ENCODE measurements at places on chromosomes 12 and 14. TPM values are rescaled to one million over a fixed set of nuclear protein-coding genes. Genes with fewer than 3 reads are reported as not detected.

Gene AGAP2
- 0.20 TPM for total RNA-seq

Gene MRPL51
- 71.8 TPM for total RNA-seq

Gene KLRB1
- total RNA-seq = not detected

Gene NRXN3
- 2.9 TPM for total RNA-seq

Gene KRT77
- not detected for total RNA-seq

Gene CLMN
- total RNA-seq = 1.6 TPM

Gene MIA2
- 12.0 TPM for total RNA-seq

Gene COA8
- total RNA-seq = 17.7 TPM

Gene ABCD2
- under 0.01 TPM for total RNA-seq

Gene CEBPE
- total RNA-seq = not detected

Gene STAB2
- not detected for total RNA-seq

Gene LMNTD1
- 0.63 TPM for total RNA-seq

Gene GPRC5A
- total RNA-seq = 56.1 TPM

Gene TAC3
- not detected for total RNA-seq
